ENCODE measurements at places on chromosomes 6 and 20. TPM values are rescaled to one million over a fixed set of nuclear protein-coding genes. Genes with fewer than 3 reads are reported as not detected.

Gene CLDN20
- total RNA-seq: not detected

Gene SPTLC3
- total RNA-seq: 2.2 TPM

Gene SLC35D3
- not detected for total RNA-seq

Gene FHL5
- 4.4 TPM for total RNA-seq

Gene SLC25A27
- total RNA-seq: 25.6 TPM

Gene CPNE5
- 6.7 TPM for total RNA-seq

Gene CD93
- total RNA-seq: 40.3 TPM

Gene RAET1G
- 0.35 TPM for total RNA-seq

Gene SLC22A16
- not detected for total RNA-seq

- DNase-seq: no peak
These were observed 72.4 kb downstream of the STK35 start for GRCh38 chr20:2174067-2174466.

- DNase-seq: no peak
These were observed 139.9 kb downstream of the BFSP1 start for GRCh38 chr20:17391127-17391771.

DNA sequence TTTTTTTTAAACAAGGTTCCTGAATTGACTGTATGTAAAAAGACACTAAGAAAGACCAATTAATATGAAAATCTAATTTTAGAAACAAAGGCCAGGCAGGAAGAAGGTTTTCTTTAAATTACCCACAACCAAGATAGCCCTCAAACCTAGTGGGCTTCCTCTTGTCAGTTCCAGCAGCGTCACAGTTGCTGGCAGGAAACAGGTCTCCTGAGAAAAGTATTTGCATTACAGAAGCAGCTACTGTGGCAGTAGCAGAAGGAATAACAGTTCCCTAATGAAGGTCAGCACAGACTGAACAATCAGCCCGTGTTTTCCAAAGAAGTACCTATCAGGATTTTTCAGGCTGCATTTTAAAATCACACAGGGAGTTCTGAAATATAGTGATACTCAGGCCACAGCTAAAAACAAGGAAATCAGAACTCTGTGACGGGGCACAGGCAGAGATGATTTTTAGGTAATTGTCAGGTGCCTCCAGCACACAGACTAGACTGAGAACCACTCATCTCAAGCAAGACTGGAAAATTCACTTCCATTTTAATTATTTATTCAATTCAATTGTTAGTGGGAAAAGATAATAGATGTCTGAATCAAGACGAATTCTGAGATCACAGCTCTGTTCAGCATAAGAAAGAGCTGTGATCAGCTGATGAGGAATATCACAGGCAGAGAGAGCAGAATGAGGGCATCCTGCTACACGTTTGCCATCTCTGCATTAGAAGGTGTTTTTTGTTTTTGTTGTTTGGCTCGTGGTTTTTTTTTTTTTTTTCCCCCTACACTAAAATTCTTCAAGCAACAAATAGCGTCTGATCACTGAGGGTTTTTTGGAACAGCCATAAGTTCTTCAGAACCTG, 230.5 kb upstream of the KHDRBS2 start:
- DNase-seq: no peak

GRCh38 chr6:159390381-159390780, 221.2 kb downstream of the FNDC1 start:
- DNase-seq: no peak

- DNase-seq: no peak
These were observed 740.9 kb downstream of the FRK start for GRCh38 chr6:115319823-115320222.

DNA sequence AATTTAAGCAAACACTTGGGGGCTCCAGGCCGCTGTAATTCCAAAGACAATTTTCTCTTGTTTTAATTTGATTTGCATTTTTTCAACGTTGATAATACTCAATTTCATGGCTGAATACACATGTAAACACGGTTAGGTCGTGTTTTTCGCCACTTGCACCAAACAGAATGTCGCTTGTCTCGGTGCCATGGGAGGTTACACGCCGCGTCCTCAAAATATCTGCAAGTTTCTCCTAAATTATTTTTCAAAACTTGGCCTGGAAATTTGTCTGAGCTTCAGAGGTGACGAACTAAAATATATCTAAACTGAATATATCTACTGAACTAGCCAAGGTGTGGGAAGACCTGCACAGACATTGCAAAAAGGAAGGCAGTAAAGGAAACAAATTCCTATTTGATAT, 15.0 kb downstream of the FOXA2 start:
- no peak for DNase-seq

DNA sequence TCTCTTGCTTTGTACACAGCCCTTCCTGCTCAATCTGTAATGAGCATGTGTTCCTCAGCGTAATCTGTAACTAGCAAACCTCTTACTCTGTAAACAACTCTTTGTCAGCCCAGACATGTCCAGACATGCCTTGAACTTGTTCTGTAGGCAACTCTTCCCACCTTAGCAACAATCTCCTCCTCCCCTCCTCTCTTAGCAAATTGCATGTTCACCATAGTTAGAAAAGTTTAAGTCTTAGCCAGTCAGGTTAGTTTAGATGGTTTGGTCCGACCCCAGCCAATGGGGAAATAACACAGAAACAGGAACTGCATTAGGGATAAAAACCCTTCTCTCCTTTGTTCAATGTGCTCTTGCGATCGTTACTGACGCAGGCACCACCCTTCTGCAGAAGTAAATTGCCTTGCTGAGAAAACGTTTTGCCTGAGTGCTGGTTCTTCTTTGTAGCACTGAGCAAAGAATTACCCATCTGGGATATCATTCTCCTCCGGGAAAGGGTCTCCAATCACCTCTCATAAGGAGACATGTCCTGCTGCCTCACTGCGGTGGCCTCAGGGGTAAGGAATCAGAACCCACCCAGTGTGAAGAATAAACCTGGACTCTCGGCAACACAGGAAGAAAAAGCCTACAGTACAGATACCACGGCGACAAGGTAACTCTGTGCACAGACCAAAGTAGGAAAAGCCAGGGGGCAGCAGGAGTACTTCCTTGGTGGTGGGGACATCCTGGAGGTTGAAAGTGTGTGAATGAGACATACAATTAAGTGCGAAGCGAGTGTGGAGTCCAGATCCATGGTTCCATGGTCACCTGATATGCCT, 26.2 kb downstream of the PLN start:
- DNase-seq: no peak

GRCh38 chr6:142361779-142362750, 60.3 kb downstream of the ADGRG6 start:
- no peak for DNase-seq

GRCh38 chr6:142631517-142632385, 313.2 kb downstream of the HIVEP2 start:
- DNase-seq: no peak

GRCh38 chr6:137927777-137928218, 60.7 kb downstream of the TNFAIP3 start:
- DNase-seq: no peak

GRCh38 chr20:50286174-50286511, 95.5 kb downstream of the CEBPB start:
- no peak for DNase-seq

DNA sequence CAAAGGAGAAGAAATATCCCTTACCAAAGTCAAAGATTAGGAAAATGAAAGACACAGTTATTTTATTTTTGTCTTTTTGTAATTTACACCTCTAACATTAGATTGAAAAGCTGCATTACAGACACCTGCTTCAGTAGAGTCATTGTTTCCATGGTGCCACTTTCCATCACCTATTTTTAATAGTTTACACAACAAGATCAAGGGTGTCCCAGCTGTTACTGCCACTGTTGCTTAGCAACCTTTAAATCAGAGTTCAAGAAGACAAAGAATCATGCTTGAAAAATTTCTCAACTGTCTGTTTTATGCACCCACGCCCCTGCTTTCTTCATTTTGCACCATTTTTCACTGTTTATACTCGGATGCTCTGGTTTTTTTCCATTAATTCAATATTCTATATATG, 668.2 kb upstream of the GJE1 start:
- DNase-seq: no peak

DNA sequence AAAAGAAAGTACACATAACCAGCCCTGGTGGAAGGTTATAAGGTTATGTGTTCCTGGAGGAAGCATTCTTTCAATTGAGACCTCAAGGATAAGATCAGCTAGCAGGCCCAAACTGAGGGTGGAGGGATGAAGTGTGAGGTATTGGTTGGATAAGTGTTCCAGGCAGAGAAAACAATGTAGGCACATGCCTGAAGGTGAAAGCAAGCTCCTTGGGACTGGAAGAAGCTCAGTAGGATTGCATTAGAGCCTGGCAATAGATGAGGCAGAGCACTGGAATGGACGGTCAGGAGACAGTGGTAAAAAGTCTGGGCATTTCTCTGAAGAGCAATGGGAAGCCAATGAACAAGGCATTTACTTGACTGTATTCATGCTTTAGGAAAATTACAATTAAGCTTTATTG, 89.9 kb upstream of the SHLD1 start:
- DNase-seq: no peak

GRCh38 chr6:26183581-26184366, 96.5 kb downstream of the HFE start:
- DNase-seq: peak; percentile 82

GRCh38 chr20:4661191-4661590, 60.5 kb upstream of the PRND start:
- DNase-seq: no peak

- no peak for DNase-seq
These were observed 69.9 kb upstream of the SCGN start for GRCh38 chr6:25582101-25582500.

- DNase-seq: no peak
These were observed 3.5 kb upstream of the SNAI1 start for GRCh38 chr20:49979030-49979832.

All from cardiac septum (tissue), 1 donor.